Endothelial cell (in vitro differentiated cells): ENCODE measurements at places on chromosomes 5 and 9. TPM values are rescaled to one million over a fixed set of nuclear protein-coding genes. Genes with fewer than 3 reads are reported as not detected.

Gene SLC12A7
- 24.5 TPM for total RNA-seq

Gene F2RL2
- 311 TPM for total RNA-seq

- no peak for DNase-seq
Observed at GRCh38 chr5:20340126-20340525, 352.1 kb upstream of the CDH18 start.

GRCh38 chr9:68690088-68690487 lies 15.0 kb upstream of the PIP5K1B start:
- DNase-seq, result no peak

DNA sequence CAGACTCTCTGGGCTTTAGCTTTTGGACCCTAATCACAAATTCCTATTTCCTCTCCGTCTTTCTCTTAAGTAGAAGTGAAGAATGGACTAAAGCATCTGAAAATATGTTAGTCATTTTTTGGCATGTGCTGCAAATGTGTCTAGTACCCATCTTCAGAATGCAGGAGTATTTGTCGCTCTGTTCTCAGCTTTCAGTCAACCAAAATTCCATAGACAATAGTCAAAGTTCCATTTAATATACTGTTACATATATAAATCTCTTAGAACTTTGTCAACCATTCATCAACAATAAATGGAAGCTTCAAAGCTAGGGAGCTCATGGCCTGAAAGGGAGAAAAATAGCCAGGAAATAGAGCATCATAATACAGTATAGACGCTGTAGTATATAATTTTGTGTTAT lies 509.4 kb downstream of the BNC2 start:
- DNase-seq, result no peak

DNA sequence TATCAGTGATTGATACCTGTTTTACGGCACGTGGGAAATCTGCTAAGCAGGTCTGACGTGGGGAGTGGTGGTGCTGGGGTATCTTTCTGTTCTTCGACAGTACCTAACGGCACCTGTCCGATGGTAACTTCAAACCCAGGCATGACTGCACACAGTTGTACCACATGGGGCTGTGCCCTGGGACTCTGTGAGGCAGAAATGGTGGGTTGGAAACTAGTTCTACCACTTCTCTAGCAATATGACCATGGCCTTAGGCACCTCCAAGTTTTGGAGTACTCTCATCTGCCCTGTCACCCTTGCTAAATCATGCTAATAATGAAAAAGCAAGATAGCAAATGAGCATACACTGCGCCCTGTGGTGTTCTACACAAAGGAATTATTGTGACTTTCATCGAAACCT lies 30.9 kb downstream of the EPB41L4B start:
- DNase-seq, result no peak
